ENCODE measurements at places on chromosomes 7 and 10.

- no peaks in the 10 kb centered on the region for H3K27me3 ChIP-seq
- H3K4me1 ChIP-seq: no peaks in the 10 kb centered on the region
- H3K27ac ChIP-seq: no peak overlapping the region
- no peak for DNase-seq
These were observed 645.2 kb upstream of the IGFBP3 start for GRCh38 chr7:46566097-46566774.

GRCh38 chr10:132847856-132848255, 61.9 kb upstream of the NKX6-2 start:
- H3K4me3 ChIP-seq: peak overlapping the region; percentile 61
- H3K36me3 ChIP-seq: no peaks in the 10 kb centered on the region
- no peak overlapping the region for H3K27ac ChIP-seq
- peaks cover 9% of the 10 kb centered on the region for H3K4me1 ChIP-seq

DNA sequence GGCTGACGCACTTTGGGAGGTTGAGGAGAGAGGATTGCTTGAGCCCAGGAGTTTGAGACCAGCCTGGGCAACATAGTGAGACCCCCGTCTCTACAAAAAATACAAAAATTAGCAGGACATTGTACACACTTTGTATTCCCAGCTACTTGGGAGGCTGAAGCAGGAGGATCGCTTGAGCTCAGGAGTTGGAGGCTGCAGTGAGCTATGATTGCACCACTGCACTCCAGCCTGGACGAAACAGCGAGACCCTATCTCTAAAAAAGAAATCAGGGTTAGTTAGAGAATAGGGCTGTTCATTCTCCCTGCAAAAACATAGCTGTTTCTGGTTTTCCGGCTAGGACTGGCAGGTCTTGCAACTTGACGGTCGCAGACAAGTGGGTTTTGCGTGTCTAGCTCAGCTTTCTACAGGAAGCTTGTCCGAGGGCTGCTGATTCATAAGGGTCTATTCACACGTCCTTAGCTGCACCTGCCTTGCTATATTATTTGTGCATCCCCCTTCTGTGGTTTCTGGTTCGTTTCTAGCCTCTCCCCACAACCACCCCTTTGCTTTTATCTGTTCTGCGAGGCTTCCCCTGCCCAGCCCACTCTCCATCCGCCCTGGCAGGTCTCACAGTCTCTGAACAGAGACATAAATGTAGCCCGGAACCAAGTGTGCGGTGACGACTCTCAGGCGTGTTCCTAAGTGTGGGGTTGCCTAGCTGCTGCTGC, 10.7 kb downstream of the AMZ1 start:
- H3K27ac ChIP-seq: peak overlapping the region; percentile 43
- H3K4me1 ChIP-seq: peaks cover 19% of the 10 kb centered on the region
- H3K4me3 ChIP-seq: peak overlapping the region; percentile 53
- H3K36me3 ChIP-seq: no peaks in the 10 kb centered on the region
- peak; percentile 83 for DNase-seq

GRCh38 chr10:17453373-17454091, 863 bp downstream of the ST8SIA6 start:
- H3K36me3 ChIP-seq: no peaks in the 10 kb centered on the region
- peaks cover 64% of the 10 kb centered on the region for H3K27me3 ChIP-seq
- no peak for DNase-seq

GRCh38 chr7:47549916-47550315, 32.0 kb downstream of the TNS3 start:
- DNase-seq: no peak
- H3K36me3 ChIP-seq: no peaks in the 10 kb centered on the region
- H3K27me3 ChIP-seq: no peaks in the 10 kb centered on the region

GRCh38 chr7:46123-46829, 146.1 kb upstream of the FAM20C start:
- H3K27ac ChIP-seq: no peak overlapping the region
- H3K27me3 ChIP-seq: peaks cover 42% of the 10 kb centered on the region
- H3K4me1 ChIP-seq: no peaks in the 10 kb centered on the region
- no peaks in the 10 kb centered on the region for H3K36me3 ChIP-seq
- no peak for DNase-seq

GRCh38 chr7:28028471-28028870, 152.1 kb downstream of the JAZF1 start:
- no peak for DNase-seq
- H3K27ac ChIP-seq: no peak overlapping the region
- H3K4me3 ChIP-seq: no peak overlapping the region

DNA sequence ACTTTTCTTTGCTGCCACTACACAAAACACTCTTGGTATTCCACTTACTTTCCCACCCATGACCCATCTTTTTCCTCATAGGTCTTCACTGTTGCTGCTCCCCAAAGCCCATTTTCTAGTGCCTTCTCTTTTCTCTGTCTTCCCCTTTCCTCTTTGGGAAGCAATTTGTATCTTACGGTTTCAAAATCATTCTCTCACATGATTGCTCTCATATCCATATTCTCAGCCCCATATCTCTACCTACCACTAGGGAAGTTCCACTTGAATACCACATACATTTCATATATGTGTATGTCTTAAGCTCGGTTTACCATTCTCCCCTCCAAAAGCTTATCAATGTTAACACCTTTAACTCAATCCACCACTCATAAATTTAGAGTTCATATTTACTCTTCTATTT, 3.2 kb upstream of the UBE2D1 start:
- H3K27me3 ChIP-seq: no peaks in the 10 kb centered on the region
- H3K4me1 ChIP-seq: peaks cover 13% of the 10 kb centered on the region
- H3K4me3 ChIP-seq: no peak overlapping the region
- no peaks in the 10 kb centered on the region for H3K36me3 ChIP-seq
- no peak overlapping the region for H3K27ac ChIP-seq

DNA sequence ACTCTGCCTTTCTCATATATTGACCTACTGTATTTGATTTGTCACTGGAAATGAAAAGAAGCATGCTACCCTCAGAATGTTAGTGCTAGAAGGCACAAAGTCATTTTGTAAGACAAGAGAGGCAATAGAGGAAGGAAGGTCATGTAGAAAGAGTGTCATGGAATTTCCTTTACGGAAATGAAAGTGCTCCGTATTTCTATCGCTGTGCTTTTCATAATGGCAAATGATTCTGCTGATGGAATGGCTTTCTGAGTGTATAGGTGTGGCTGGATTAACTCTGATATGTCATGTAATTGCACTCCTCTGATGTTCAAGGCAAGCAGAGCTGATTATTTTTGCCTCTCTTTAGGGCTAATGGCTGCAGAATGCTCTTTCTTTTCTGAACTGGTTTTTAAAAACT, 15.5 kb upstream of the STEAP4 start:
- H3K27me3 ChIP-seq: peaks cover 5% of the 10 kb centered on the region
- no peak overlapping the region for H3K4me3 ChIP-seq
- no peak overlapping the region for H3K27ac ChIP-seq
- no peaks in the 10 kb centered on the region for H3K36me3 ChIP-seq
- DNase-seq: no peak

DNA sequence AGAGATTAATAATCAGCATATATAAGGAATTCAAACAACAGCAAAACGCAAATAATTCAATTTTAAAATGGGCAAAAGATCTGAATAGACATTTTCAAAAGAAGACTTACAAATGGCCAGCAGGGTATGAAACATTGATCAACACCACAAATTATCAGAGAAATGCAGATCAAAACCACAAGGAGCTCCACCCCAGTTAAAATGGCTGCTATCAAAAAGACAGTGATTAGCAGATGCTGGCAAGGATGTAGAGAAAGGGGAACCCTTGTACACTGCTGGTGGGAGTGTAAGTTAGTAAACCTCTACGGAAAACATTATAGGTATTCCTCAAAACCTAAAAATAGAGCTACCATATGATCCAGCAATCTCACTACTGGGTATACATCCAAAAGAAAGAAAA, 128.0 kb upstream of the CACUL1 start:
- DNase-seq: no peak
- no peaks in the 10 kb centered on the region for H3K4me1 ChIP-seq
- H3K36me3 ChIP-seq: no peaks in the 10 kb centered on the region
- H3K27me3 ChIP-seq: peaks cover 13% of the 10 kb centered on the region
- H3K4me3 ChIP-seq: no peak overlapping the region

DNA sequence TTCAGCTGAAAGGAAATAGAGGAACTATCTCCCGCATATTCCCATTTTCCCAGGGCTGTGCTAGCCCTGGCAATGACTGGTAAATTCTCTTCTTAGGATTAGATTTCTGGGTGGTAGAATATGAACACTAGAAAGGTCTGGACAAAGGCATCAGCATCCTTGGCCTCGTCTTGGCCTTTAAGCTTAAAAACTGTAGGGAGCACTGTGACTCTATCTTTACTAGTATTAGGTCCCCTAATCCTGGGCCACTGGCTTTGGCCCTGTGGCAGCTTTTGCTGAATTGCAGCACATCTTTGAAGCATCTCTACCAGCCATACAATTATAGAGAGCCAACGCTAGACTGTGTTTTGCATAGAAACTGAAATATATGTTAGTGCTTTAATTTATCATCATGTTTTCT, 41.5 kb upstream of the EBLN1 start:
- H3K27ac ChIP-seq: no peak overlapping the region
- no peak overlapping the region for H3K4me3 ChIP-seq
- no peak for DNase-seq
- peaks cover 19% of the 10 kb centered on the region for H3K27me3 ChIP-seq
- no peaks in the 10 kb centered on the region for H3K36me3 ChIP-seq

DNA sequence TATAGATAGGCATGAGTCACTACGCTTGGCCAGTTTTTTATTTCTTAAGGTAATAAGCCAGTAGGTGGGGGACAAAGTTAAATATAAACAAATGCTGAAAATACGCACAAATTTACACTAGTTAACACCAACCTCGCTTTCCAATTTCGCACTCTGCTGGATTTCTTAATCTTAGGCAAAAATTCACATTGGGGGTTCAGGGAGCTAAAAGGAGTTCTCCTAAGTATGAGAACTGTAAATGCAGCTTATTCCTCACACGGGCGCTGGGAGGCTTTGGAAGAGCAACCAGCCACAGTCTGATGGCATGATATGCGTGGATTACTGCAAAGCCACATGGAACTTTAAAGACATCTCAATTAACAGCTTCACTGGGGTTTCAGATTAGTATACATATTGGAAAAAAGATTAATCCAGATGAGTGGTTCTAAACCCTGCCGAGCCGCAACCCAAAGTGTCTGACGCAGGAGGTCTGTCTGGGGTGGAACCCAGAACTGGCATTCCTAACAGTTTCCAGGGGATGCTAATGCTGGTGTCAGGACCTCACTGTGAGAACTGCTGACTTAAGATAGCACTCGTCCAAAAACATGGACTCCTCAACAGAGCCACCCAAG, 16.2 kb downstream of the TNS3 start:
- no peaks in the 10 kb centered on the region for H3K36me3 ChIP-seq
- no peak for DNase-seq
- peaks cover 20% of the 10 kb centered on the region for H3K4me1 ChIP-seq
- no peak overlapping the region for H3K27ac ChIP-seq
- H3K27me3 ChIP-seq: no peaks in the 10 kb centered on the region
- no peak overlapping the region for H3K4me3 ChIP-seq

GRCh38 chr10:48439031-48439430, 132.6 kb downstream of the MAPK8 start:
- no peaks in the 10 kb centered on the region for H3K4me1 ChIP-seq
- no peak overlapping the region for H3K27ac ChIP-seq
- no peaks in the 10 kb centered on the region for H3K27me3 ChIP-seq
- DNase-seq: no peak
- peaks cover 14% of the 10 kb centered on the region for H3K36me3 ChIP-seq
- H3K4me3 ChIP-seq: no peak overlapping the region

DNA sequence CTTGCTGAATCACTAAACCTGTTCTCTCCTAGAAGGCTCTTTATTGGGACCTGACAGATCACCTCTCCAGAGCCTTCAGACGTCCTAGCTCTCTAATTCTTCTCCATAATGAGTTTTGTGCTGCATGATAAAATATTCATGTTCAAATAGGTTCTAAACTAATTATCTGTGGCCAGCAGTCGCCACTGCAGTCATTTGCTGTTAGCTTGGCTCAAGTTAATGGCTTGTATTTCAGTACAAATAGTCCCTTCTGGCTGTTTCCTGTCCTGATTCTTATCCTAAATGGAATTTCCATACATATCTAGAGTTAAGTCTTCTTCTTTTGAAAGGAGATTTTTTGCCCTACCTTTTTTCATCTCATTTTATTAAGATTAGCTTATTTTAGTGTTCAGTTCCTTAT, 303.2 kb downstream of the EXOC4 start:
- no peak overlapping the region for H3K27ac ChIP-seq
- H3K36me3 ChIP-seq: peaks cover 1% of the 10 kb centered on the region
- no peak overlapping the region for H3K4me3 ChIP-seq
- peaks cover 6% of the 10 kb centered on the region for H3K4me1 ChIP-seq
- DNase-seq: no peak
- H3K27me3 ChIP-seq: no peaks in the 10 kb centered on the region

DNA sequence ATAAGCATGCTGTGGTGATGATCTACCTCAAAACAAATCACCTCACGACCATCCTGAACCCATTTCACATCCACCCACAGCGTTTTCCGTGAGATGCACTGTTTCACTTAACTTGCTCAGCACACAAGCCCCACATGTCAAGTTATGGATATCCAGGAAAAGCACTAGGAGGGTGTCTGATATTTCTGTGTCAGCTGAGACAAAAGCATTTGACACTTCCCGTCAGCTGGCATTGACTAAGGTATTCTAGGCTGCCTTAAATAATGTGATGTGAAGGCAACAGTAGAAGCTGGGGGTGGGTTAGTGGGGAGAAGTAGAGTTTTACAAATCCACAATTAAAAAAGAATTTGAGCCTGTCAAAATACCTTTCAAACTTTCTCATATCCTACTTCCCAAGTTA, 68.7 kb upstream of the MDFIC start:
- no peak overlapping the region for H3K27ac ChIP-seq
- no peaks in the 10 kb centered on the region for H3K36me3 ChIP-seq
- DNase-seq: no peak
- H3K4me1 ChIP-seq: no peaks in the 10 kb centered on the region

- H3K27me3 ChIP-seq: peaks cover 5% of the 10 kb centered on the region
- no peaks in the 10 kb centered on the region for H3K4me1 ChIP-seq
- no peak overlapping the region for H3K4me3 ChIP-seq
- H3K27ac ChIP-seq: no peak overlapping the region
- no peak for DNase-seq
These were observed 34.0 kb upstream of the R3HCC1L start for GRCh38 chr10:98100476-98100875.

- no peak overlapping the region for H3K27ac ChIP-seq
- no peak for DNase-seq
- H3K36me3 ChIP-seq: no peaks in the 10 kb centered on the region
- H3K27me3 ChIP-seq: peaks cover 10% of the 10 kb centered on the region
- no peaks in the 10 kb centered on the region for H3K4me1 ChIP-seq
- H3K4me3 ChIP-seq: no peak overlapping the region
These were observed 42.7 kb downstream of the HTRA1 start for GRCh38 chr10:122503886-122504609.

DNA sequence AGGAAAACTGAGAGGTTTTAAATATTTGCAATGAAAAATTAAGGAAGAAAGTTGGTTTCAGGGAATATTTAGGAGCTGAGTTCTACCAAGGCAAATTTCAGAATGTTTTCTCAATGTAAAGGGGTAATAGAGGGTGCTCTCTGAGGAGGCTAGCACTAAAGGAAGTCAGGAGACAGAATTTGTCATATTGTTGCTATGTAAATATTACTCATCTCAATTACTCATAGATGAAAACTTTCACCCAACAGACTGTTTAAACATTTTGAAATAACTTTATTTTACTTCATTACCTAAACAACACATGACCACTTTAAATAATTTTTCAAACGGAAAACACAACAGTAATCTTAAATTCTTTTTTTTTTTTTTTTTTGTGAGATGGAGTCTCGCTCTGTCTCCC, 274.8 kb upstream of the NRG3 start:
- peaks cover under 1% of the 10 kb centered on the region for H3K4me1 ChIP-seq
- H3K4me3 ChIP-seq: no peak overlapping the region
- H3K27me3 ChIP-seq: no peaks in the 10 kb centered on the region
- DNase-seq: no peak

Data from stimulated activated naive B cell treated with anti-CD40 and anti-IgM and Interleukin-4, amounts not matched to agents 10 μg/mL and 1 μg/mL and 100 μg/mL, for 72 hours (primary cell).